Activated T-helper 9 cell treated with anti-CD3 and anti-CD28 coated beads, Interleukin-2, amount 50 U/mL, for 16 hours (primary cell): ENCODE measurements at places on chromosomes 12 and 14.

- DNase-seq: no peak
These were observed 20.5 kb upstream of the TMCC3 start for GRCh38 chr12:94670898-94671297.

- DNase-seq: no peak
These were observed 11.1 kb downstream of the TXNRD1 start for GRCh38 chr12:104226672-104227071.

DNA sequence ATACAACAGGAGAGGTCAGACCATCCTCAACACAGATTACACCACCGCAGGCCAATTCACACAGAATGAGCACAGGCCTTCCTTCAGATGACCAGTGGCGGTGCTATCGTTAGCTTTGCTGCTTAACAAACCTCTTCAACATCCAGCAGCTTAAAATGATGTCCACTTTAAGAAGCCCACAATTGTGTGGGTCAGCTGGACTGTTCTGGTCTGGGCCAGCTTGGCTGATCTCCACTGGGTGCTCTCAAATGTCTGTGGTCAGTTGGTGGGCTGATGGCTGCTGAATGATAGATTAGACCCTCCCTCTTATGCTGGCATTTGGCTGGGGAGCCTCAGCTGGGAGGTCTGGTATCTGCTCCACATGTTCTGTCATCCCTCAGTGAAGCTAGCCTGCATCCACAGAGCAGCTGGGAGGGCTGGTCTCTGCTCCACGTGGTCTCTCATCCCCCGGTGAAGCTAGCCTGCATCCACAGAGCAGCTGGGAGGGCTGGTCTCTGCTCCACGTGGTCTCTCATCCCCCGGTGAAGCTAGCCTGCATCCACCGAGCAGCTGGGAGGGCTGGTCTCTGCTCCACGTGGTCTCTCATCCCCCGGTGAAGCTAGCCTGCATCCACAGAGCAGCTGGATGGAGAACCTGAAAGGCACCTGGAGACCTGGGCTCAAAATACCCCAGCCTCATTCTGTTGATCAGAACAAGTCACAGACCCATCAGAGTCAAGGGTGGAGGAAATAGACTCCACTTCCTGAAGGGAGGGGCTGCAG is 203.6 kb upstream of the DIO3 start:
- no peak for DNase-seq

- no peak for DNase-seq
These were observed 6.6 kb downstream of the RHOJ start for GRCh38 chr14:63210812-63211211.

GRCh38 chr14:55241673-55242072 is 29.5 kb upstream of the FBXO34 start:
- no peak for DNase-seq

DNA sequence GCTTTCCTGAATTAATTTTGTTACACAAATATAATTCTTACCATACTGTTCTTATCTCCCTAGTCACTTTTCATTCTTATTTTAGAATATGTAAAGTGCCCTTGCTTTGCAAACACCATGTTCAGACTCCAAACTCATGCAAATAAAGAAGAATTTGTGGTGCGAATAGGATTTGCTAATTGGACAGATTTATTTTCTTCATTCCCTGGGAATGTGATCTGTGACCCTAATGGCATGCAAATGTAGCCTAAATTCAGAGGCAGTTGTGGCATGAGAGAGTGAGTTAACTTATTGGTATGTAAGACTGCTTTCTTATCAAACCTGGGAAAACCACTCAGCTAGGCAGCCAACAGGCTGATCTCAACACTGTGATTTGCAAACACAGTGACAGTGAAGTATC is 10.0 kb downstream of the CAPZA3 start:
- no peak for DNase-seq

DNA sequence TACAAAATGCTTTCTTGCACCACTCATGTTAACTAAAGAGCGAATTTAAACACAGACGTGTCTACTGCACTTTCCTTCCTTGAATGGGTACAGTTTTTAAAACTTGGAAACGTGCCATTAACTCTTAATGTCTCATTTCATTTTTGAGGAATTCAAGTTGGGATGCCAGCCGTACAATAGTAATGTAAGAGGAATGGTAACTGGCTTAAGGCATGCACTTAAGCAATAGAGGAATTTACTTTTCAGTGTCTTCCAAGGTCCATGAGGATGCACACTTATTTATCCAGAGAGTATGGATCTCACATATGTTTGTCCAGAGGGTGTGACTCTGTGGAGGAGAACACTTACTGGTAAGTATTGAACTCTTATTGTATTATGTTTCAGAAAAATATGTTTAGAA is 52.9 kb downstream of the PPP4R4 start:
- DNase-seq: no peak

- DNase-seq: no peak
These were observed 33.9 kb downstream of the CEP290 start for GRCh38 chr12:88108021-88108420.

GRCh38 chr12:22410486-22410885 is 76.0 kb upstream of the ST8SIA1 start:
- DNase-seq: no peak

DNA sequence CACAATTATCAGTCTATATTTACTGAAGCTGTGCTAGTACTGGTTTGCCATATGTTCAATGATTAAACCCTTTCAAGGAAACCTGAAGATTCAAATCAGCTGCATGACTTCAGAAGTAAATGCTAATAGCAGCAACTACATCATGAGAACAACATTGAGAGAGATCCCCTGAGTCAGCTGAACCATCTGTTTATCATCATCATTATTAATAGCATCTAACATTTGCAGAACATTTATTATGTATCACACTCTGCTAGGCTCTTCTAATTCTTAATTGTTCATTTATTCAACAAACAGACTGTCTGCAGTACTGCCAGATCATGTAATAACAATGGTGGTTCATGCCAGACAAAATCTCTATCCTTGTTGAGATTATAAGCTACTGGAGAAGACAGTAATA is 157.4 kb downstream of the KLHL28 start:
- DNase-seq: no peak

- no peak for DNase-seq
These were observed 871 bp upstream of the COQ5 start for GRCh38 chr12:120529641-120530417.

- DNase-seq: peak; percentile 27
These were observed 3.5 kb downstream of the FMNL3 start for GRCh38 chr12:49703647-49704137.

- no peak for DNase-seq
These were observed 29.6 kb downstream of the IRF2BPL start for GRCh38 chr14:76998910-76999309.

DNA sequence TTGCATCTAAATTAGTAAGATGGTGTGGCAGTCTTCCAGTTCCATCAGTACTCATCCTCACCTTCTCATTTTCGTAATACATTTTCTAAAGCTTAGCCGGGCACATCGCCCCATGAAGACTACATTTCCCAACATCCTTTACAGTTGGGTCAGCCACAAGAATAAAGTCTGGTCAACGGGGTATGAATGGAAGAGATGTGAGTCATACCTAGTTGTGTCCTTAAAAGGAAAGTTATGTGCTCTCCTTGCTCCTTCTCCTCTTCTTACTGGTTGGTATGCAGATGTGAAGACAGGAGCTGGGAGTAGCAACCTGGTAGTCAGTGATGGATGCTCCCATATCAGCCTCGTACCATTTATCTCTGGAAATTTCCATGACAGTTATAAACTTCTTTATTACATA is 35.9 kb upstream of the EGLN3 start:
- no peak for DNase-seq

- DNase-seq: no peak
These were observed 47.5 kb downstream of the DLK1 start for GRCh38 chr14:100774164-100774537.

- DNase-seq: no peak
These were observed 183.2 kb upstream of the LRFN5 start for GRCh38 chr14:41423503-41423902.

DNA sequence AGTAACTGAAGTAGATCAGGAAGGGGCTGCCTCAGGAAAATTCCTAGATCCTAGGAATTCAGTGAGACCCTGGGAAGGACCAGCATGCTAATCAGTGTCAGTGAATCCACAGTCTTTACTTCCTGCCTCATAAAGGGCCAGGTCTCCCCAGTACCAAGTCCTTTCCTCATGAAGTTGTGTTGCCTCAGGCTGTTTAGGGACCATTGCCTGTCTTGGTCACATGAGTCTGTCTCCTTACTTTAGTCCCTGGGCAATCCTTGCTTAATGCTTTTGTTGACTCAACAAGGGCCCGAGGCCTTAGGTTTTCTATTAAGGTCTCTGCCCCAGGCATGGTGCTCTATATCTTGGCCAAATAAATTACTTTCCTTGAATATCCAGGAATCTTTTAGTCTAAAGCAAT is 16.1 kb upstream of the ATF1 start:
- DNase-seq: no peak

DNA sequence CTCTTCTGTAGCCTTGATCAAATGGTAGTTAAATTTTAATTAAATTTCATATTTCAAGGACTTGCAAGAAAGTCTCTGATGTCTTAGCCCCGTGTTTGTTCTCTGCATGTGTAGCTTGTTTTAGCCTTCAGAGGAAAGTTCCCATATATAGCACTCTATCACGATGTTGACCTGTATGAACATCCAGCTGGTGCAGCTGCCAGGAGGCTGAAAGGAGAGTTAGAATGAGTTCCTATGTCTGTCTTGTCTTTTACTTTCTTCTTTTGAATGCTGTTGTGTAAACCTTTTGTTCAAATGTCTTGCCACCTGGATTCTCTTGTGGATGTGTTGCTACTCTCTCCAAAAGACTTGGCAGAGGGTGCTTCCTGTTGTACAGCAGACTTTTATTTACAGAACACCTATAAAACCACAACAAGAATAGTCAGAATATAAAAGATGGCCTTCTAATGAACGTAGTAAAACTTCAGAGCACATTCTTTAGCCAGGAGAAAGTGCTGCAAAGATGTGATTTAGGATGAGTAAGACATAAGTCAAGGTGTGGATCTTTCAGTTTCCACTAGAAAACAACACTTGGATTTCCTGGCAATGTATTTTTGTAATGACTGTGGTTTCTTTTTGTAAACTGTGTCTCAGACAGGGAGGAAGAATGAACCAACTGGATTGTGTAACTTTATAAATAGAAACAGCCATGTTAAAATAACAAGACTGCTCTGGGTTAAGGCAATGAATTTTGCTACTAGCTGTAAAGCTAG is 17.2 kb downstream of the NAV3 start:
- no peak for DNase-seq

- DNase-seq: no peak
These were observed 36.5 kb downstream of the CACNA2D4 start for GRCh38 chr12:1881936-1882335.

GRCh38 chr14:20801726-20802125 is 918 bp downstream of the RNASE1 start:
- no peak for DNase-seq

DNA sequence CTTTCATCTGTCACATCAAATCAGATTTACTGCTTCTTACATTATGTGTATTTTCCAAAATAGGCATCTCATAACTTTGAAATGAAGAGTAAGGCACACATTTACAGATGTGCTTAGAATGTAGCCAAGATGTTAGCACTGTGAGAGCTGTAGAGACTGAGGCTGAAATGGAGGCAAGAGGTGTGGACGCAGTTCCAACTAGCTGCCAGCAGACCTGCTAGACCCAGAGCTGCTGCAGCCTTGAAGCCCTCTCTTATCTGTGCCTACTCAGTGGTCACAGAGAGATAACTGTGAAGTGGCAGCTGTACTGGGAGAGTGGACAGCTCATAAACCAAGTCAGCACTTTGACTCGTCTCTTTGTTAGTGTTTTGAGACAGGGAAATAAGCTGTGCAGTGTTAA is 470.9 kb downstream of the CCER1 start:
- DNase-seq: no peak

DNA sequence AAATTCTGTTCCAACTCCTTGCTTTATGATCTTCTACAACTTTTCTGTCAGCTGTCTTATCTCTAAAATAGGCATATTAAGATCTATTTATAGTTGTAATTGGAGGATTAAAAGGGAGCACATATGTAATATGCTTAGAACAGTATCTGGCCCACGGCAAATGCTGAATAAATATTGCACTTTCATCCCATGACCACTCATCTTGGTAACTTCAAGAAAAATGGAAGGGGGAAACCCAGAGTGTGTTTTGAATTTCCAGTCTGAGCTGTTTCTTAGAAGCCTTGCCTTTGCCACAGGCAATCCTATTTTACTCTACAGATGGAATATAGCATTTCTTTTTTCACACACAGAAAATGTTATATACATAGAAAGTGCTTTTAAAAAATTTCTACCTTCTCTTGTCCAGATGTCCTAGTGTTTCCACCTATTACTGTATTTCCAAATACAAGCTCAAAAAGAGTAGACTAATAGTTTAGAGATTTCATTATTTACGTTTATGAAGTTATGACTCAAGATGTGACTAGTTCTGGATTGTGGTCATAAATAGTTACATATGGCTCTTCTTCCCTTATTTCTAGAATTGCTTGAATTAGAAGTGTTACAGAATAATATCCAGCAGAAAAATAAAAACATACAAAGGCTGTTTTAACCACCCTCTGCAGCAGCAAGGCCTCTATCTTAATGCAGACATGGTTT is 6.2 kb upstream of the STXBP6 start:
- no peak for DNase-seq

- no peak for DNase-seq
These were observed 843.9 kb upstream of the TMEM132C start for GRCh38 chr12:127422935-127423566.

DNA sequence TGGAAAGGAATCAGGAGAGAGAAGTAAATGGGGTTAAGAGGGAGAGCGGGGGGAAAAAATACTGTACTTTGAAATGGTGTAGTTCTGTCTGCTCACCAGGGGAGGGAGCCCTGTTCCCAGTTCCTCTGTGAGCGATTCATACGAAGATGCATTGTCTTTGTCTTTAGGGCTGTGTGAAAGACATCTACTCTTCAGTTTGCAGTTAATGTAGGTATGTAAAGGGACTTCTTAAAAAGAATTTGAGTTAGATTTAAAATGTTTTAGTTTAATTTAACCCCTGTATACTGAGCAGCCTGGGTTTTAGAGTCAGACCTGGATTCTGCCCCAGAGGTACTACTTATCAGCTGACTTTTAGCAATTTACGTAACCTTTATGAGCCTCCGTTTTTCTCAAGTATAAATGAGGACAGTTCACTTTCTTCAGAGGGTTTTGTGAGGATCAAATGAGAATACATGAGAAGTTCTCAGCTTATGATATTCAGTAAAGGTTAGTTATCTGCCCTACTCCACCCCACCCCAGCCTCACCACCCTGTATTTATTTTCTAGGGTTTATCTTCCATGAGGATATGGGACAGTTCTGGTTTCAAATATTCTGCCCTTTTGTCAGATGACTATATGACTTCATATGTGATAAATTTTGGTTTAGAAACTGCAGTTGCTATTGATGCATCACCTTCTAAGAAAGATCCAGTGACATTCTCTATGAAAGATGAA is 82.5 kb upstream of the EVL start:
- peak; percentile 41 for DNase-seq

- DNase-seq: no peak
These were observed 916.8 kb downstream of the GALC start for GRCh38 chr14:87076146-87076545.

GRCh38 chr12:108190529-108190928 is 61.4 kb downstream of the WSCD2 start:
- DNase-seq: no peak
